ENCODE measurements at places on chromosomes 3 and 15.

DNA sequence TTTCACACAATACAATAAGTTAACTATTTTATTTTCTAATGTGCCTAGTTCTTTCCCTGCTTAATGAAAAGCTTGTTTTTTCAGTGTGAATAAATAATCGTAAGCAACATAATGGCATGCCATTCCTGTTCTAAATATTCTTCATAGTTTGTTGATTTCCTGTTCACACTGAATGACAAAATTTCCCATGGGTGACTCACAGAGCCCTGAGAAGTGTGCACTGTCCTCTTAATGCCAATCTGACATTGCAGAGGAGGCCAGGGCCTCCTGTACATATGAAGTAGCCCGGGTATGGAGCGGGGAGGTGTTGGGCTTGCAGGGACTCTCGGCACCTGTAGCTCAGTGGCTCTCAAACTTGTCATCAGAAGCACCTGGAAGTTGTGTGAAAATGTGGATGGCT is 24.3 kb downstream of the CCR3 start:
- DNase-seq, result no peak

DNA sequence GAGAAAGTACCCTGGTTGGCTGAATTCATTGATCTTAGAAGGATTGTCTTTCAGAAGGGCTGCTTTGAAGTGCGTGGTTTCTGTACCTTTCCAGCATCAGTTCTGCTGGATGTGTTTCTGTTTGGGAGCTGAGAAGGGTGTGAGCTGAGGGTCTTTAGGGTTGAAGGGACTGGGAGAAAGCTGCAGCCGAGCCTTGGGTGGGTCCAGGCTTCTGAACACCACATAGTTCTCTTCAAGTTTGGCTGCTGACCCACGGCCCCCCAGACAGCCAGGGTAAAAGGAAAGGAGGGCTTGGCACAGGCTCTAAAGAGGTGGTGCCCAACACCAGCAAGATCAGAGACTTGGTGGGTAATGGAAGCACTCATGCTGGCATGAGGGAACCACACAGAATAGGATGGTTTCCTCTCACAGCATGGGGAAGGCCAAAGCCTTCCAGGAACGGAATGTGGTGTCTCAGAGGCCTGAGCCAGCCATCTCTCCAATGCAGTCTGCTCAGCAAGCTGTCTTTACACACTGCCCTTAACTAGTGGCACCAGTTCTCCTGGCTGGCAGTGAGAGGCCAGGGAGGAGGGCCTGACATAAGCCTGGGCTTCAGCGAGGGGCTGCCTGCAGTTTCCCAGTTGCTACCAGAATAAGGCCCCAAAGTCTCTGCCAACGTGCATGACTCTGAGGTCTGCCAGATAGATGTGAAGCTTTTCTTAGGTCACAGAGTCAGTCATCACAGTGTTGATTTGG is 239.0 kb upstream of the TRIM42 start:
- no peak for DNase-seq

DNA sequence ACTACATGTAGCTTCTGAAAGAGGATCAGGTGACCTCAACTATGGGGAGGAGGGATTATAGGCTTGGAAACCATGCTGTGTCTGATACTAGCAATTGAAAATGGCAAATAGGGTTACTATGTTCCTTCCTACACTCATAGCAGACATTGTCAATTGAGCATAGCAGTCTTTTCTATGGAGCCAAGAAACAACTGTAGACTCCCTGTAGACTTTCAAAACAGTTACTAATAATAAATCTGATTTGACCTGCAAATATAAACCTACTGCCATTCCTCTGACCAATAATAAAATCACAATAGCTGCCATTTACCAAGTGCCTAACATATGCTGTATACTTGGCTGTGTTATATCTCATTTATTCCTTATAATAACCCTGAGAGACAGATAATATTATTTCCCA is 8.5 kb upstream of the ARL14 start:
- no peak for DNase-seq

GRCh38 chr3:127135241-127136023 is 57.5 kb upstream of the PRR23E start:
- DNase-seq, result peak; percentile 88

DNA sequence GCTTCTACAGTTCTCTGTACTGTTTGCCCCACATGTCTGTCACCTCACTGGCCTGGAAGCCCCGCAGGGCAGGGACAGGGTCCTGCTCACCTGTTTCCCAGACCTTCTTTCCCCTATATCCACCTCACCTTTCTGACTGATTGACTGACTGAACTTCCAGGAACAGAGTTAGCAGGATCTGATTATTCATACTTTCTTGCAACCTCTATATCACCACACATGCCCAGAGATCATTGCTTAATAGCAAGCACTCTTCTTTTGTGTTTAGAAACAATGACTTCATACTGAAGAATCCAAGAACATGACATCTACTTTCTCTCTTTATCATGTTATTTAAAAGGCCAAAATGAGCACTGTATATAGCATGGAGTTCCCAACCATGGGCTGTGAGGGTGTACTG is 18.0 kb upstream of the CLEC3B start:
- DNase-seq, result no peak

DNA sequence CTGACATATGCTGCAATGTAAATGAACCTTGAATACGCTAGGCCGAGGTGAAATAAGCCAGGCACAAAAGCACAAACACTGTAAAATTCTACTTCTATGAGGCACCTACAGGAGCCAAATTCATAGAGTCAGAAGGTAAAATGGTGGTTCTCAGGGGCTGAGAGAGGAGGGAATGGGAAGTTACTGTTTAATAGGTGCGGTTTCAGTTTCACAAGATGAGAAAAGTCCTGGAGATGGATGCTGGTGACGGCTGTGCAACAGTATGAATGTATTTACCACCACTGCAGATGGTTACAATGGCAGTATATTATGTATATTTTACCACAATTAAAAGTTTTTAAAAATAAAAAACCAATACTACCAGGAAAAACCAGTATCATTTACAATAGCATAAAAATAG is 4.0 kb downstream of the TNK2 start:
- no peak for DNase-seq

- DNase-seq, result no peak
Observed at GRCh38 chr3:136173939-136174490, 22.1 kb downstream of the MSL2 start.

GRCh38 chr3:179794355-179794754 is 141.5 kb downstream of the USP13 start:
- peak; percentile 9 for DNase-seq

DNA sequence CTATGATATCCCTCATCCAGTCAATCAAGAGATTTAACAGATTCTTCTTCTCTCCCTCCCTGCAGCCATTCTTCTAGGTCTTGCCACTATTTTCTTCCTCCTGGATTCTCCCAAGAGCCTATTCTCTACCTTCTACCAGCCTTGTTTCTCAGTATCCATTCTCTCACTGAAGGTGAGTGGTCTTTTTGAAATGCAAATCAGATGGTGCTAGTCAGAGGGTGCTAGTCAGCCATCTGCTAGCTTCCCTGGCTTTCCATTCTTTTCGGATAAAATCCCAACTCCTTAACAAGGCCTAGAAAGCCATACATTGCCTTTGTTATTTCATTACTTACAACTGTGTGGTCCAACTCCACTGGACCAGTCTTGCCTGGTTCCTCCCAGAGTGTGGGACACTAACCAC is 734.3 kb upstream of the CFAP20DC start:
- no peak for DNase-seq
